ENCODE measurements at places on chromosomes 16 and 17. TPM values are rescaled to one million over a fixed set of nuclear protein-coding genes. Genes with fewer than 3 reads are reported as not detected.
A peak's percentile ranks its signal among the peaks of the same experiment; 100 is the strongest.

GRCh38 chr17:72913142-72913682 is 179.3 kb downstream of the SLC39A11 start:
- DNase-seq: no peak

Gene TCAP
- 1.3 TPM for polyA plus RNA-seq

GRCh38 chr16:6247775-6248174 is 1084.9 kb upstream of the RBFOX1 start:
- DNase-seq: no peak

GRCh38 chr16:75043175-75043895 is 44.5 kb downstream of the ZNRF1 start:
- no peak for DNase-seq

Gene ZP2
- polyA plus RNA-seq: not detected

DNA sequence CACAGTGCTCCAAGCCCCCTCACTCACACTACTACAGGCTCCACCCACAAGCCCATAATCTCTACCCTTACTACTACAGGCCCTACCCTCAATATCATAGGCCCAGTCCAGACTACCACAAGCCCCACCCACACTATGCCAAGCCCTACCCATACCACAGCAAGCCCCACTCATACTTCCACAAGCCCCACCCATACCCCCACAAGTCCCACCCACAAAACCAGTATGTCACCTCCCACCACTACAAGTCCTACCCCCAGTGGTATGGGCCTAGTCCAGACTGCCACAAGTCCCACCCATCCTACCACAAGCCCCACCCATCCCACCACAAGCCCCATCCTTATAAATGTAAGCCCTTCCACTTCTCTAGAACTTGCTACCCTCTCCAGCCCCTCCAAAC is 13.8 kb downstream of the RIPOR1 start:
- peak; percentile 47 for DNase-seq

Gene MVD
- polyA plus RNA-seq: 9.0 TPM

GRCh38 chr16:58492066-58492465 is 7.9 kb upstream of the NDRG4 start:
- no peak for DNase-seq

Data from CD14-positive monocyte (primary cell).